AG09309 (cell line): ENCODE measurements at places on chromosomes 4 and X.

DNA sequence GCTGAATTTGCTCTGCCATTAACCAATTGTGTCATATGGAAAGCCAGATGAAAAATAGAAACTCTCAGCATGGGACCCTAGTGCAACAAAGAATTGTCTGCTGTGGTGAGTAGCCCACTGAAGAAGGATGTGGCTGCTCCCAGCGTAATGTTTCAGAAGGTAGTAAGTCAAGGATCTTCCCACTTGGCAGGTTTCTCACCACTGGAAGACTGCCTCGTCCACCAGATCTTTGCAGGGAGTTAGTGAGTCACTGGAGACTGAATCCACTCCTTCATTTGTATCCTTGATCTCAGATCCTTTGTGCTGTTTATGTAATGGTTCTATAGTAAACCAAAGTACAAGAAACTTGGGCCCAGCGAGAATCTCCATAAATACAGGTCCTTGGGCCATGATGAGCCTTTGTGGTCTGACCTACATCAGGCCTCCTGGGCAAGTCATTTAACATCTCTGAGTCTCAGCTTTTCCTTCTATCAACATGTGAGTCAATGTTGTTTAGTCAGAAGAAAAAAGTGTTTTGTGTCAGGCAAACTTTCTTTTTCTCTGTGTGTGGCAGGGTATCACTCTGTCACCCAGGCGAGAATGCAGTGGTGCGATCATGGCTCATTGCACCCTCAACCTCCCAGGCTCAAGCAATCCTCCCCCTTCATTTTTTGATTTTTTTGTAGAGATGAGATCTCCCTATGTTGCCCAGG, 78.0 kb upstream of the CCDC160 start:
- no peak for DNase-seq

DNA sequence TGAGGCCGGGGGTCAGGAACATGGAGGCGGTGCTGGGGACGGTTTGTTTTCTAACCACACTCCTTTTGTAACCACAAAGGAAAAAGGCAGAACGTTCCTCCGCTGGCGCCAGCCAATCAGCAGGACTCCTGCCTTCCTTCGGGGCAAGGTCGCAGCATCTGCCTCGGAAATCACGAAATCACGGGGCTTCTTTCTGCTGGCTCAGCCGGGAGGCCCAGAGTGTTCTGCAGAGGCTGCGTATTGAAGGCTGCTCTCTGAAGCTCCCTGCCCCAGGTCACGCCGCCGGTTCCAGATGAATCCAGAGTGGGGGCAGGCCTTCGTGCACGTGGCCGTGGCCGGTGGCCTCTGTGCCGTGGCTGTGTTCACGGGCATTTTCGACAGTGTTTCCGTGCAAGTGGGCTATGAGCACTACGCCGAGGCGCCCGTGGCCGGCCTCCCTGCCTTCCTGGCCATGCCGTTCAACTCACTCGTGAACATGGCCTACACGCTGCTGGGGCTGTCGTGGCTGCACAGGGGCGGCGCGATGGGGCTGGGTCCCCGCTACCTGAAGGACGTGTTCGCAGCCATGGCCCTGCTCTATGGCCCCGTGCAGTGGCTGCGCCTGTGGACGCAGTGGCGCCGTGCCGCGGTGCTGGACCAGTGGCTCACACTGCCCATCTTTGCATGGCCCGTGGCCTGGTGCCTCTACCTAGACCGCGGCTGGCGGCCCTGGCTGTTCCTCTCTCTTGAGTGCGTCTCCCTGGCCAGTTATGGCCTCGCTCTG, 9.4 kb downstream of the TMEM187 start:
- DNase-seq: no peak

DNA sequence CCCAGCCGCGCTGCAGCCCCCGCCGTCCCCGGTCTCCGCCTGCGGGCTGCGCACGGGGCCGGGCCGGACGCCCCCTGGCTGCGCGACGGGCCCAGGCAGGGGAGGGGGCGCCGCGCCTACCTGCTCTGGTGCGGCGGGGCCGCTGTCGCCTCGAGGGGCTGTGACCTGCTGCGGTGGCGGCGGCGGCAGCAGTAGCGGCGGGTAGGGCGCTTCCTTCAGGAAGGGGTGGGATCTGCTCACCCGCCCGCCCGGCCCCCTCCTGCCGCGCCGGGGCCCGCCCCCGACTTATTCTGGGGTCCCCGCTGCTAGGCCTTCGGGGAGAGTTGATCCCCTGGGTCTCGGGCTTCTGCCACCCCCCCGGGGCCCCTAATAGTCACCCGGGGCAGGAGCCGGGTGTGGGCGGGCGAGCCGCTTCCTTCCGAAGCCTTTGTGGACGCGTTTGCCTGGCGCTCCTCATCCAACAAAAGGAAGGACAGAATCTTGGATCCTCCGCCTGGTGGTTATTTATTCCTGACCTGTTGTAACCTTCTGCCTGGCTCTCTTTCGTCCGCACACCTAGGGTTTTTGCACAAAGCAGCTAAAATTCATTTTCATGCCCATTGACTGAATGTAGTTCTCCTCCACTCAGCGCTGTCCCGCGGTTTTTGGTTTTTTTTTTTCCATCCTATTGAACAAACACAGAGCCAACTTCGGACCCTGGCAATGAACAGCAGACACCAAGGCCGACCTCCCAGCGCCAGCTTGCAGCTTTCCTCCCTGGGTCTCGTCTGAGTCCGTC, at the start of gene TMEM150C:
Gene TMEM150C (minus strand): TSS at position 203 of the 778 bp plus-strand sequence. CDS start 57,331 bp downstream, outside the sequence.
- no peak for DNase-seq

GRCh38 chr4:112120021-112120420, 25.2 kb upstream of the FAM241A start:
- DNase-seq: no peak

GRCh38 chr4:20916106-20916505, 215.8 kb downstream of the PACRGL start:
- DNase-seq: no peak

DNA sequence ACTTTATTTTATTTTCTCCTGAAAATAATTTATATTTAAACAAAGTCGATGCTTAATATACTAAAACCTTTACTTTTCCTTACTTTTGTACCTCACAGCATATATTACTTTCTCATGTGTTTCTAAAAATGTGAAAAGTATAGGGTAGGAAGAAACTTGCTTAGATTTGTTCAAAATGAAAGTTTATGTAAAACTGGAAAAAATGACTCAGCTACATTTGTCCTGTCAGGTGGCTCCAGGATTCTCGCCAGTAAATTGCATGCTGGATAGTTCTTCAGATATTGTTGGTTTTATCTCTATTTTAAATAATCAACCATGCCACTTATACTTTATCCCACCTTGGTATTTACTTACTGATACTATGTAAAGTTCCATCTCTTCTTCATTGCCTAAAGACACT, 159.2 kb upstream of the NDST4 start:
- no peak for DNase-seq

DNA sequence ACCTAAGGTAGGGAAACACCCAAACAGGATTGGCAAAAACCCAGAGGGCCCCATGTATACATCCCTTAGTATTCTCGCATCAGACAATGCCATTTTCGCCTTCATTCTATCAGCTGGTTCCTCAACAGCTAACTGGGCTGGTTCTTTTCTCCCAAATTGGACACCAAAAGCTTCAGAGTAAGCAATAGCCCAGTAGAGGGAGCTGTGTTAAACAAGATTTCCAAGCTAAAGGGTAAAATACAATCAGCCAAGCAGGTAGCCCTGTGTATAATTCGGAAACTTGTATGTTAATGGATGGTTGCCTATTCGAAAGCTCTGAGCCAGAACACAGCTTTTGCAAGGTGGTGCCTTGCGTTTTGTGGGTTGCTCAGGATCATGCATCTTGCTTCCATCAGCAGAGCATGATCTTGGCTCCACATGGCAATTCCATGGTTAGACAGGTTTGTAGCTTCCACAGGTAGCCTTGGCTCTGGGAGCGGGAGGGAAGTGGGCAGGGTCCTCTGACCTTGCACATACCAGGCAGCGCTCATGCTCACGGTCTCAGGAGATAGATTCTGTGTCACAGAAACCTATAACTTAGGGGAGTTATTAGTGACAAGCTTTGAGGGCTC, 115.2 kb upstream of the LNX1 start:
- peak; percentile 34 for DNase-seq

GRCh38 chr4:71120831-71121524, 127.5 kb downstream of the DCK start:
- DNase-seq: no peak

GRCh38 chr4:182179751-182180150, 63.5 kb upstream of the TENM3 start:
- no peak for DNase-seq

GRCh38 chr4:145791988-145792387, 112.0 kb downstream of the C4orf51 start:
- no peak for DNase-seq

GRCh38 chr4:26238778-26239679, 81.8 kb upstream of the RBPJ start:
- DNase-seq: no peak

- no peak for DNase-seq
Measured at GRCh38 chr4:99945718-99946355, 581 bp downstream of the DNAJB14 start.

- no peak for DNase-seq
Measured at GRCh38 chrX:111365770-111366325, 46.1 kb downstream of the DCX start.

DNA sequence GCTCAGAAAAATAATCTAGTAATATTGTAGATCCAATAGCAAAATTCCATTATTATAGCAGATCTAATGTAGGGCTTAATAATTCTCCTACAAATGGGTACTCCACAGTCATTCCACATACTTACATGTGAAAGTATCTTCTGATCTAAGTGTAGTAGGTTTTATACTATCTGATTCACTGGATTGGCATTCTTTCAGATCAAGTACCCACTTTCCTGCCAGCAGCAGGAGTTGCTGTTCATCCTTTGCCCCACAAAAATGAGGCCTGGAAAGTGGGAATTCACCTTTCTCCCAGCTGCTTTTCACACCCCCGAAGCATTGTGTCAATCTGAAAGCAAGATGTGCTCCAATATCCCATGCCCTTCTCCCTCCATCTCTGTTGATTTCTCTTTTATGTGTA, 77.1 kb upstream of the RXFP1 start:
- no peak for DNase-seq

DNA sequence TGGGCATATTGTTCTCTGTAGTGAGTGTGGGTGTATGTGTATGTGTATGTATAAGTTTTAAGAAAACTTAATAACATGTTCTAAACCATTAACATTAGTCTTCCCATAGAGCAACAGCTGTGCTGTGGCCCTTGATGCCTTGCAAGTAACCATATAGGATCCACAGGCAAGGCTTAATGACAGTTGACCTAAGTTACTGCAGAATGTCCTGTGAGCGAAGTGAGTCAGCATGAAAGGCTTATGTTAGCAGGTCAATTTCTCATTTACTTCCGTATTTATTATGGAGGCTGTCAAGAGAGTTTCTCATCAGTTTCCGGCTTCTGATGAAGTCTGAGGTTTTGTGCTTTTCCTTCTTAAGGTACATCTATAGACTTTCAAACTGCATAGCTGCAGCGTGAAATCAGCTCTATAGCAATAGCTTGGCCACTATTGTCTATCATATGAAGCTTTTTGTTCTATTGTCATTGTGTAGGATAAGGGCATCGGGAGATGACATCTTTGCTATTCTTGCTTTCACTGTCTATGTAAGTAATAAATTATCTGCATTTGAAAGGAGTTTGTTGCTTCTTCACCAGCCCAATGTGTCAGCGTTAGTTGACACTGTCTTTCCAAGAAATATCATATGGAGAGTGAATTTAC, 1153.4 kb upstream of the AGA start:
- DNase-seq: no peak

- no peak for DNase-seq
Measured at GRCh38 chr4:85477534-85477933, 2.6 kb downstream of the ARHGAP24 start.

GRCh38 chrX:42000836-42001235, 77.5 kb upstream of the CASK start:
- DNase-seq: no peak

DNA sequence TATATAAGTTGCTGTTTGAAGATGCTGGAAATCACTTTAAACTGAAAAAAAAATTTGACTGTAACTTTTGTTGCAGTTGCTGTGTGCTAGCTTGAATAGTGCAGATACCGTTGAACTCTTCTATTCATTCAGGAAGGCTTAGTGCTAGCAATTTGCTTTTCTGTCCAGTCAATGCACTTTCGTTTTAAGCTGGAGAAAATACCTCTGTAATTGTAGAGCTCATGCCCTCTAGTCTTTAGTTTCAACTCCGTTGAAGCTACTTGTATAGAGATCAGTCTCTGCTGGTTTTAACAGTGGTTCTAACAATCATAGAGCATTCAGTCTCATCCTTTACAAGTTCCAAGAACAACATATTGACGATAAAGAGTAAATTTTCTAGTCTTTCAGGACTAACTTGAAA, 49.0 kb upstream of the TRPC3 start:
- DNase-seq: no peak

DNA sequence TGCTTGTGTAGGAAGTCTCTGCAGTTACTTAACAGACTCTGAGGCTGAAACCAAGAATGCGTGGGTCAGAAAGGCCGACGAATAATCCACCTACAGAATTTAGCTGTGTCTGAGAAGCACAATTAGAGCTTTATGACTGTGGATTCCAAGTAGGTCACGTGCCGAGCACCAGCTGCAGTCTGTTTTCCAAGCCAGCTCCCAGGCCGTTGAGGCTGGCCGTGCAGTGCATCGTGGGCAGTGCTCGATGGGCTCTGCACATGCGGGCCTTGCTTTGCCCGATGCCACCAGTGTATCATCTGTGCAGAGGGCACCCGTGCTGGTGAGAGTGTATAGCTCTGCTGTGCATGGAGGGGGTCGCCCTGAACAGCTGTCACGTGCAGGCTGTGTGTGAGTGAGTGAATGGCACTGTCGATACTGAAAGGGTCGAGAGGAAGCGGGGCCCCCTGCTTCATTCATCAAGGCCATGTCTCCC, 67.5 kb upstream of the CLDN34 start:
- peak; percentile 71 for DNase-seq

GRCh38 chr4:171719691-171720090, 93.5 kb upstream of the GALNTL6 start:
- DNase-seq: no peak

GRCh38 chr4:15336410-15337167, 91.2 kb upstream of the C1QTNF7 start:
- no peak for DNase-seq

GRCh38 chr4:70711599-70711998, 10.2 kb upstream of the RUFY3 start:
- no peak for DNase-seq

- DNase-seq: no peak
Measured at GRCh38 chr4:175460414-175460813, 351.6 kb downstream of the GPM6A start.
